ENCODE measurements at places on chromosomes 12 and 14. TPM values are rescaled to one million over a fixed set of nuclear protein-coding genes. Genes with fewer than 3 reads are reported as not detected.

GRCh38 chr12:20212658-20213555 is 155.4 kb upstream of the PDE3A start:
- DNase-seq: peak; percentile 93

SENP1 gene
- 89.9 TPM for total RNA-seq

MED13L gene
- total RNA-seq: 122 TPM

GRCh38 chr14:58846682-58847465 is 209.1 kb downstream of the DACT1 start:
- DNase-seq: peak; percentile 24

COCH gene
- 31.1 TPM for total RNA-seq

DNAJC22 gene
- total RNA-seq: 0.39 TPM

GNB3 gene
- total RNA-seq: 7.6 TPM

PRPH gene
- not detected for total RNA-seq

DNA sequence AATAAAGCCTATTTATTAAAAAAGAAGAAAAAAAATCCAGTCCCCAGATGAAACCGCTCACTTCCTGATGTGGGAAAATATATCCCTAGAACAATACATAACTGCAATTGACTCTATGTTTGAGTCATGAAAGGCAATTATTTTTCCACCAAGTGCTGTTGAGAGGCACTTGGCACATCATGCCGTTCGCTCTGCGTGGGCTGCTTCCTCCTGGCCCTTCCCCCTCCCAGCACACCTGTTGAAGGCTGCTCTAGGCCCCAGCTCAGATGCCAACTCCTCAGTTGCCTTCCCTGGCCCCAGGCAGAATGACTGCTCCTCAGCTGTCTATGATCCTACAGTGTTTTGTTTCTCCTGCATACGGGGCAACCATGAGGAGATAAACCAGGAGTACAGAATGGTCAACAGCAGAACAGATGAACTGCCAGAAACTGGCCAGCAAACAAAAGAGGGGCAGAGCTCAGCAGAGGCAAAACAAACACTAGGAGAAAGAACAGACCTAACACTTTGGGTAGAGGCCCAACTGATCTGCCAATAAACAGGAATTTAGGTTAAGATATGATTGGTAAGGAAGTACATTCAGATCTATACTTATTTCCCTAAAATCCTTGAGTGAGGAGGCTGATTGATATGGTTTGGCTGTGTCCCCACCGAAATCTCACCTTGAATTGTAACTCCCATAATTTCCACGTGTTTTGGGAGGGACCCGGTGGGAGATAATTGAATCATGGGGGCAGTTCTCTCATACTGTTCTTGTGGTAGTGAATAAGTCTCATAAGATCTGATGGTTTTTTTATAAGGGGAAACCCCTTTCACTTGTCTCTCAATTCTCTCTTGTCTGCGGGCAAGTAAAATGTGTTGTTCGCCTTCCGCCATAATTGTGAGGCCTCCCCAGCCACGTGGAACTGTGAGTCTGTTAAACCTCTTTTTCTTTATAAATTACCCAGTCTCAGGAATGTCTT is 58.6 kb downstream of the SLC38A1 start:
- no peak for DNase-seq

CALM1 gene
- total RNA-seq: 362 TPM

CLEC14A gene
- not detected for total RNA-seq

- DNase-seq: peak; percentile 84
Measured at GRCh38 chr12:95548056-95548538, 3.2 kb downstream of the USP44 start.

APOF gene
- total RNA-seq: not detected

GRCh38 chr12:3046441-3047200 is 30.6 kb upstream of the TSPAN9 start:
- no peak for DNase-seq

PPP1R1A gene
- 2.3 TPM for total RNA-seq

TMTC3 gene
- 38.9 TPM for total RNA-seq

GRCh38 chr12:99284161-99284560 is 363.4 kb upstream of the GARIN6 start:
- no peak for DNase-seq

CLEC1B gene
- not detected for total RNA-seq

A2ML1 gene
- total RNA-seq: 0.43 TPM

GRCh38 chr12:91180582-91181395 is 1.8 kb downstream of the DCN start:
- DNase-seq: no peak

GRCh38 chr14:51939226-51939625 is 50.1 kb upstream of the RTRAF start:
- DNase-seq: no peak

GLT1D1 gene
- total RNA-seq: 5.4 TPM

GRCh38 chr12:75560167-75560566 is 48.8 kb upstream of the KRR1 start:
- DNase-seq: no peak

KIF26A gene
- 40.2 TPM for total RNA-seq

DGLUCY gene
- 47.2 TPM for total RNA-seq

DNA sequence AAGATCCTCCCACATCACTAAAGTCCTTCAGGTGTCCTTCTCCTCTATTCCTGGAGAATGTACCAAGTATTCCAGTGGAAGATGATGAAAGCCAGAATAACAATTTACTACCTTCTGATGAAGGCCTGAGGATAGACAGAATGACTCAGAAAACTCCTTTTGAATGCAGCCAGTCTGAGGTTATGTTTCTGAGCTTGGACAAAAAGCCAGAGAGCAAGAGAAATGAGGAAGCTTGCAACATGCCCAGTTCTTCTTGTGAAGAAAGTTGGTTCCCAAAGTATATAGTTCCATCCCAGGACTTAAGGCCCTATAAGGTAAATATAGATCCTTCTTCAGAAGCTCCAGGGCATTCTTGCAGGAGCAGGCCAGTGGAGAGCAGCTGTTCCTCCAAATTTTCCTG is 54.6 kb upstream of the HELB start:
- no peak for DNase-seq

JPH4 gene
- total RNA-seq: 3.2 TPM

DNA sequence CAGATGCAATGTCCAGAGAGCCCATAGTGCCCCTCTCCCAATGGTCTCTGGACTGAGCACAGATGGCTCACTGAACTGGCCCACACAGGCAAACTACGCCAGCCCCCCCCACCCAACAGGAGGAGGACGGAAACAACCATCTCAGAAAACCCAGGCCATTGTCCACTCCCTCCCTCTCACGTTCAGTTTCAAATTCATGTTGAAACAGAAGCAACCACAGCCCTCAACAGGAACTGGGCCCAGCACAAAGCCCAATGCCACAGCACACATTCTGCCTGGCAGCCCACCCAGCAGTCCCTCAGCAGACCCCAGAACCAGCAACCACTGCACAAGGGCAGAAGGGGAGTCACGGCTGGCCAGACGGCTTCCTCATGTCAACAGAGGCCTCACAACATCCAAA is 10.6 kb downstream of the CCDC88C start:
- DNase-seq: no peak

- DNase-seq: no peak
Measured at GRCh38 chr14:71905860-71906259, 26.4 kb upstream of the RGS6 start.

LALBA gene
- not detected for total RNA-seq

PCED1B gene
- 0.25 TPM for total RNA-seq

SAMD4A gene
- 4.6 TPM for total RNA-seq

DNA sequence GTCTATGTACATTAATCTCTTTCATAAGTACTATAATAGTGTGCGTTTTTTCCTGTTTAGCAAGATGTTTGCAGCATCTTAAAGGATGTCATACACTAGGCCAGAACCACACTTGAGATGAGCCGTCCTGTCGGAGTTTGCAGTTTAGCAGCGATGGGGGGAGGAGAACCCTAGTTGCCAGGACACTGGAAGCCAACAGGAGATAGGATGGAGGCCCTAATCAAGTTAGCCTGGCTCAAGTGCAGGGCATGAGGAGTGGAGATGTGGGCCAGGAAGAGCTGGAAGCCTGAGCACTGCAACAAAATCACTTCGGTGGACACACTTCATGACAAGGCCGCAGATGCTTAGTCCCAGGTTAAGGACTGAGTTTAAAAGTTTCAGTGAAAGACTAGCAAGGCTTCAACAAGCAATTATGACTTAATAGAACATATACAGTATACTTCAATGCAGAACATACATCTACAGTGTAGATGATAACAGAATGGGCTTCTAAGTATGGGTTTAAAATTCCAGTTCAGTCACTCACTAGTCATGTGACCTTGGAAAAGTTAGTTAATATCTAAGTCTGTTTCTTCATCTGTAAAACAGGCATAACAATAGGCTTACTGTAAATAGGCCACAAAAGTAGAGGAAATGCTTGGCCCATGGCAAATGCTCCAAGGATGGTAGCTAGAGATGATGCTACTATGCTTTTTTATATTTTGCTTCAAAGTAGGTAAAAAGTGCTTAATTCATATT is 77.1 kb downstream of the PTPN21 start:
- DNase-seq: no peak

DNA sequence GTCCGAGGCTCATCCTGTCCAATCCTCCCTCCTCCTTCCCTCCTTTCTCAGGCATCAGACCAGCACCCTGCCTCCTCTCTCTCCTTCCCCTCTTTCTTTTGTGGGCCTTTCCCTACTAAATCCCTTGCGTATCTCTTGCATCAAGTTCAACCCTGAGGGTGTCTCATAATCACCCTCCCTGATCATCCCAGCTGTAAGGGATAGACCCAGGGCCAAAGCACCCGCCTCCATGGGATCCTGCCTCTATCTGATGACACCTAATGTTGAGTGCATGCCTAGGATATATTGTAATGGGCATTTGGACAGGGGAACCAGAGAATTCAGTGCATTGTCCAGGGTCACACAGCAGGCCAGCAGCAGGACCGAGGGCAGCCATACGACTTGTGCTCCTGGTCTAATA is 84.9 kb downstream of the PHETA1 start:
- DNase-seq: no peak

GRCh38 chr14:103220134-103220981 is 97.1 kb downstream of the TNFAIP2 start:
- peak; percentile 64 for DNase-seq

GRCh38 chr12:118188690-118189371 is 52.9 kb downstream of the PEBP1 start:
- no peak for DNase-seq

GALC gene
- 22.8 TPM for total RNA-seq

All from neural progenitor cell (in vitro differentiated cells).